Activated CD8-positive, alpha-beta T cell treated with anti-CD3 and anti-CD28 coated beads for 36 hours (primary cell): ENCODE measurements at places on chromosomes 4 and X.

GRCh38 chr4:53855581-53856250 lies 208.7 kb downstream of the CHIC2 start:
- DNase-seq, result no peak

DNA sequence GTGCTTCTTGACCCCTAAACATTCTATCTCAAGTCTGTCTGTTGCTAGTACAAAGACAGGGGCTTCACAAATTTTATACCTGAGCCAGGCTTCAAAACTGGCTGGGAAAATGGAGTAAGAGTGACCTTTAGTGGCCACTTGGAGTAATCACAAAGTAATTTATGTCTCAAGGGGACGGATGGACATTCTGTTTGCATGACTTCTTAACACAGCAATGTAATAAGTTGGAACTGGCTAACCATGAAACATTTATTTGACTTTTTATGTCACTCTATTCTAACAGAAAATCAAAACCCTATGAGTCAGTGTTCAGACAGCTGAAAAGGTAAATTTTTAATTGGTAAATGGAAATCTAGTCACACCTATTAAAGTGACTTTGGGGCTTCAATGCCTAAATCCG lies 600.6 kb downstream of the ANKRD50 start:
- no peak for DNase-seq

DNA sequence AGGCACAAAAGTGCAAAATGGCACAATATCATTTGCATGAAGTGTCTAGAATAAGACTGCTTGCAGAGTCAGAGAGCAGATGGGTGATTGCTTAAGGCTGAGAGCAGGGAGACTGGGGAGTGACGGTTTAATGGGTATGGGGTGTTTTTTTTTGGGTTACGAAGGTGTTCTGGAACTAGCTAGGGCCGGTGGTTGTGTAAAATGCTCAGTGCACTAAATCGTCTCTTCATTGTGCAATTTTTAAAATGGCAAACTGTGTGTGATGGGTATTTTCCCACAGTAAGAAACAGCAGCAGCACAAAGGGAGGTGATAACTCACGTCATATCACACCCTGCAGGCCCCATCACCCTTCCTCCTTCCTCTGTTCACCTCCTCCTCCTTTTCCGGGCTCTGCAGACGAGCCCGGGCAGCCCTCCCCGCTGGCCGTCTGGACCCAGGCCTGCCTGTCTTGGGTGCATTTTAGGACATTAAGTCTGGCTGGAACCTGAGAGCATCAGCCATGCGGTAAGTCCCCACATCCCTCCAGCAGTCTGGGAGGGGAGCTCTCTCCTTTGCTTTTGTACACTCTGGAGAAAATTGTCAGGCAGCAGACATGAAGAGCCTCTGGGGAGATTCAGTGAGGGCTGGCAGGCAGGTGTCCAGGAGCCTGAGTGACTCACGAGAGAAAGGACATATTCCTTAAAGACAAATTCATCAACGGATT lies 42.7 kb downstream of the ASMT start:
- peak; percentile 84 for DNase-seq

DNA sequence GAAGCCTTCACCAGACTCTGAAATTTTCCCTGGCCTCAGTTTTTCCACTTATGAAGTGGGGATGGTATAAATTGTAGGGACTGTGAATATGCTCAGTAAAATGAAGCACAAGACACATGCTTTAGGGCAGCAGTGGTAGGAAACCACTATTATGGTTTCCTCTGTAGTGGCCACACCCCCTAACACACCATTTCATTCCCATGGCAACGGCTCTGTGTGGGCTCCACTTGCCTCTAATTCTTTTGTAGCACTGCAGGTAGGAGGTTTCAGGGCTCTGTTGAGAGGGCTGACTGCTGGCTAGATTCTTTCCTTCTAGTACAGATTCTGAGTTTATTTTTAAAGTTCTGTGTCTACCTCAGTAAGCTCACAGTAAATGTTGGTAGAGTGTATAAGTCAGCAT lies 3.5 kb upstream of the VMA21 start:
- DNase-seq, result peak; percentile 67

- no peak for DNase-seq
Observed at GRCh38 chr4:104404361-104404760, 90.3 kb downstream of the CXXC4 start.

DNA sequence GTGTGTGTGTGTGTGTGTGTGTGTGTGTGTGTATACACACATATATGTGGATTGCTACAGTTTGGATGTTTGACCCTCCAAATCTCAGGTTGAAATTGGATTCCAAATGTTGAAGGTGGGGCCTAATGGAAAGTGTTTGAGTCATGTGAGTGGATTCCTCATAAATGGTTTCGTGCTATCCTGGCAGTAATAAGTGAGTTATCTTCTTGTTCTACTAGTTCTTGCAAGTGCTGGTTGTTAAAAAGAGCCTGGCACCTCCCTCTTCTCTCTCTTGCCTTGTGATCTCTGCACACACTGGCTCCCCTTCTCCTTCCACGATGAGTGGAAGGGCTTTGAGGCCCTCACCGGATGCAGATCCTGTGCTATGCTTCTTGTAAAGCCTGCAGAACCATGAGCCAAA lies 344.1 kb downstream of the SH2D1A start:
- no peak for DNase-seq

DNA sequence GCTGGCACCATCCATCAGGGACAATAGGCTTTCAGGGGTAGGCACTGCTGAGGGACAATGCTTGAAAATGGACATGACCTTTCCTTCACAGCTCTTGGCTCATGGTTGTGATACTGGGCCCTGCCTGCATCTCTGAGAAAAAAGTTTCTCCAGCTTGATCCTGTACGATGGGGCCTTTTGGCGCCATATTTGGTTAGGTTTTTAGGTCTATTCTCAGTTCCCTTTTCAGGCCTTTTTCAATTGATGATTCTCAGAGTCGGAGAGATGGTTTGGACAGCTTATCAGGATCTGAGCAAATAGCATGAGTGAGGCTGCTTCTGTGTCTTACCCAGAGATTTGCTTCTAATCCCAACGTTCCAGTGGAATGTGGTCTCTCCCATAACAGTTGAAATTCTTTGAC lies 141.6 kb downstream of the ZNF518B start:
- no peak for DNase-seq

DNA sequence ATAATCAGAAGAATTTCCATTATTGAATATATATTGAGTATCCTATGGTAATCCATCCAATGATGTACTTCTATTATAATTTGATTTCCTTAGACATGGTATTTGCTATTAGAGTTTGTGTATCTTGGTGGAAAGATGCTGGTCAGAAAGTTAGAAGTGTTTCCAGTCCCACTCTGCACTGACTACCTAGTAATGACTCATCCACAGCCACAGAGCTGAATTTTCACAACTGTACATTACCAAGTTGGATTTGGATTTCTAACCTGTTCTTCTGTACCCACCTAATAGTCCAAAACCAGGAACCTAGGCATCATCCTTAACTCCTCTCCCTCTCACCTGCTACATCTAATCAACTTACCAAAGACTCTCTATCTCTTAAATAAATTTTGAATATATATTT lies 145.4 kb downstream of the REELD1 start:
- DNase-seq, result no peak

- DNase-seq, result no peak
Observed at GRCh38 chr4:150355858-150356455, 226.0 kb upstream of the MAB21L2 start.

GRCh38 chr4:168776382-168776781 lies 233.7 kb downstream of the CBR4 start:
- no peak for DNase-seq

DNA sequence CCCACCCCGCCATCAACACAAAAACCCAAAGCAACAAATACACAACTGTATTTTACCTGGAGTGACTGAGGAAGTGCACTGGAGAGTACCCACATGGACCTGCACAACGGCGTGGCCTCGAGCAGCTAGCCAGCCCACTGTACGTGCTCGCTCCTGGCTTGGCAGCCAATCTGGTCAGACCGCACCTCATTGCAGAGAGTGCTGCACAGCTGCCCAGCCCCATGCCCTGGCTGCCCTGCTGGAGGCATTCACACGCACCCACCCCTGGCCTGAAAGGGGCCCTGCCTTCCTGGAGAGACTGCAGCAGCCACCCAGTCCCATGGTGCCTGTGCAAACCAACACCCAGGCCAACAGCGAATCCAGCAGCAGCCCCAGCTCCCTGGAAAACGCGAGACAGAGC lies 116.3 kb downstream of the GALNTL6 start:
- no peak for DNase-seq

- no peak for DNase-seq
Observed at GRCh38 chr4:108636246-108636645, 14.2 kb upstream of the OSTC start.

- no peak for DNase-seq
Observed at GRCh38 chr4:75909405-75909804, 7.2 kb upstream of the PPEF2 start.

GRCh38 chr4:142406499-142406835 lies 439.6 kb downstream of the INPP4B start:
- DNase-seq, result no peak

GRCh38 chr4:186820391-186820891 lies 96.8 kb upstream of the FAT1 start:
- no peak for DNase-seq

DNA sequence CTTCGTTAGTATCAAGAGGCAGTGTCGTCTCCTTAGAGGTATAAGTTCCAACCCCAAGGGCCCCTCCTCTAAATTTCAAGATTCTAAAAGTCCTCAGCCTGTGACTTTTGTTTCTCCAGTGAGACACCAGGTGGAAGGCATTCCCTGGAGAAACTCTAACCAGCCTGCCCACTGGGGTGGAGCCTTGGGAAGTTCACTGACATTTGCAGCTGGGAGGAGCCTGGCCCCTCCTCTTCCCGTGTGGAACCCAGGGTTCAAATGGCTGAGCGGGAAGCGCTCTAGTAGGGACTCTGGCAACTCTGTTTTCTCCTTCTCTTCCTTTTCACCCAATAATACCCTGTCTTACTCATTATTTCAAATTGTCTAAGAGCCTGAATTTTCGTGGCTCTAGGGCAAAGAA lies 325.0 kb downstream of the TLL1 start:
- no peak for DNase-seq

- DNase-seq, result no peak
Observed at GRCh38 chr4:77959566-77960338, 97.1 kb downstream of the MRPL1 start.

- no peak for DNase-seq
Observed at GRCh38 chr4:86035688-86036087, 324.2 kb downstream of the MAPK10 start.

DNA sequence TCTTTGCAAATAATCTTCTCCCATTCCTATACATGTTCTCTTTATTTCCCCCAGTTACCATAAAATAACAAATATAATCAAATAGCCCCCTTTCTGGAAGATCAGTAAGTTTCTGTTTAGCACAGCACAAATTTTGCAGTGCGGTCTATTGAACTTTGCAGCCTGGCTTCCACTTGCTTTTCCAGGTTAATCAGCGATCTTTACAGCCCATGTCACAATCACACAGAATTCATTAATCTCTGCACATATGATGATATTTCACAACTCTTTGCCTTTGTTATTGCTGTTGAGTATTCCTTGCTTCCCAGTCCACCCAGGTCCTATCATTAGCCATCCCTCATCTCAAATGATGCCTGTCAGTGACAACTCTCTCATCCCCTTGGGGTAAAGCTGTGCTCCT lies 2358.0 kb downstream of the PCDH7 start:
- no peak for DNase-seq

DNA sequence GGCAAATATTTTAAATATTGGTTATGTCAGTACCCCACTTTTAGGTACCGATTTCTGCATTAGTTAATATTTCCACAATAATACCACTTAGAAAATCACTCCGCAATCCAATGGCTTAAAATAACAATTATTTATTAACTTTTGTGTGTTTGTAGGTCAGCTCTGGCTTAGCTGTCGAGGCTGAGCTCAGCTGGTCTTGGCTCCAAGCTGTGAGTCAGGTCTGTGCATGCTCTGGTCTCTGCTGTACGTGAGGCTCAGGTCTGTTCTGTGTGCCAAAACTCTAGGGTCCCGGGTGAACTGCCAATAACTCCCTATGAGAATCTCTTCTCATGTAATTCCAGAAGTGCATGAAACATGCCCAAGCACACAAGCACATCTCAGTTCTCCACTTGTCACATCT lies 245.8 kb upstream of the GK2 start:
- no peak for DNase-seq

DNA sequence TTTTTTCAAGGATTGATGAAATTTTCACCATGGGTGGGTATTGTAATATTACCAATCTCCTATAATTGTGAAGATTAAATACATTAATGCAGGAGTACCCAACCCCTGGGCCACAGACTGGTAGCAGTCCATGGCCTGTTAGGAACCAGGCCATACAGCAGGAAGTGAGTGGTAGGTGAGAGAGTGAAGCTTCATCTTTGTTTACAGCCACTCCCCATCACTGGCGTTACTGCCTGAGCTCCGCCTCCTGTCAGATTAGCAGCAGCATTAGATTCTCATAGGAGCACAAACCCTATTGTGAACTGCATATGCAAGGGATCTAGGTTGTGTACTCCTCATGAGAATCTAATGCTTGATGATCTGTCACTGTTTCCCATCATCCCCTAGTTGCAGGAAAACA lies 15.1 kb downstream of the RAPGEF2 start:
- DNase-seq, result no peak

DNA sequence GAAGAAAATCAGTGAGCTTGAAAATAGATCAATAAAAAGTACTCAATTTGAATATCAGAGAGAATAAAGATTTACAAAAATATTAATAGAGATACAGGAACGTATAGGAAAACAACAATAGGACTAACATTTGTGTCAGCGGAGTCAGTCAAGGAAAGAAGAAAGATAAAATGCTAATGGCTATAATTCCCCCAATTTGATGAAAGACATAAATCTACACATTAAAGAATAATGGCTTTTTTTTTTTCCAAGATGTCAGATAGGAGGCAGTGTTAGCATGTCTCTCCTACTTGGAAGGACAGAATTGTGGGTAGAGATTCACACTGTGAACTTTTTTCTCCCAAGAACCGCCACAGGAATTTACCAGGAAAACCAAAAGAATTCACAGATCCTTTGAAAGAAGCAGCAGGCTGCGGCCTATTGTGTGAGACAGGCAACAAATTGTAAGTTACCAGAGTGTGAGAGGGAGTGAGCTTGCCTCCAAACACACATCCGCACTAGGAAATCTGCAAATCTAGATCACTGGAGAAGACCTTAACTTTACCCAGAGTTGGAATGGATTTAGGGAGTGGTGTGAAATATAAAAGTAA lies 249.9 kb downstream of the PRDM5 start:
- DNase-seq, result no peak

GRCh38 chr4:95985051-95985450 lies 145.2 kb downstream of the PDHA2 start:
- DNase-seq, result no peak
